ENCODE measurements at places on chromosomes 2 and 18.

DNA sequence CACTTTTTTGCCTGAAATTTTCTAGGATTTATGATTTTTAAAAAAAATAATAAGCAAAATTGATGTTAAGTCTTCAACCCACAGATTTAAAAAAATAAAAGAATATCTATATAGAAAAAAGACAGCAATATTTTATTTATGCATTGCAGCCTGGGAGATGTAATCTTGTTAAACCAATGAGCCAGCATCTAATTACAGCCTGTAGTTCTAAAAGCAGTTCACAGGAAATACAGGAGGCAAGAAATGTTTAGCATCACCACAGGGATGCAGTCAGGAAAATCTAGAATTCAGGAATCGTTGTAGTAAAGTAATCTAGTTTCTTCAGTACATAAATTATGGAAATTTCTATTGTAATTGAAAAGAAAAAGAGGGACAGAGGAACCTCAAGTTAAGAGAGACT, 17.2 kb downstream of the UGGT1 start:
- no peak for DNase-seq

DNA sequence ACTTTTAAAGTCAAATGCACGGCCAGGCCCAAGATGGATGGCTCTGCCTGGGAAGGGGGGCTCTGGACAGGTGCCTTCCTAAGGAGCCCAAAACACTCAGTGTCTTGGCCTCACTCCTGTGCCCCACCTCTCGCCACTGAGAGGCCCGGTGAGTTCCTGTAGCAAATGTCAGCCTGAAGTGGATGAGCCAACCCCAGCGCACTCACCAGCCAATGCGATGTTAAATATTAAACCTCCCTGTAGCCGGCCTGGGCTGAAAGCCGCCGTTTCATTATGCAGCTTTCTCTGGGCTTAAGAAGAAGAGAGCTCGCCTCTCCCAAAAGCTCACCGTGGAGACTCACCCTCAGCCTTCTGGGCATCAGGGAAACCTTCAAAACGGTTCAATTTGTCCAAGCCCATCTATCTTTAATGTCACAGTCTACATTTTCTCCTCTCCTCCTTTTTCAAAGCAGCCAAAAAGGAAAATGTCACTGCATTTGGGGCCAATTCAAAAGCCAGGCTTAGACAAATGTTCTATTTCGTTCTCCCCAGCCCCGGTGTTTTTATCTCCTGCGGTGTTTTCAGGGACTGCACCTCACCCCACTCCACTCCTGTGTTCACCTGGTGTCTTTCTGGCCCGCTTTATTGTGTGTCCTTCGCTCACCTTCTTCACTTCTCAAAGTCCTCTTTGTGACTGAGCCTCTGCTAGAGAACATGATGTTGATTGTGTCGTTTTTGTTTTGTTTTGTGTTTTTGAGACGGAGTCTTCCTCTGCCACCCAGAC, 124.0 kb downstream of the NRP2 start:
- no peak for DNase-seq

DNA sequence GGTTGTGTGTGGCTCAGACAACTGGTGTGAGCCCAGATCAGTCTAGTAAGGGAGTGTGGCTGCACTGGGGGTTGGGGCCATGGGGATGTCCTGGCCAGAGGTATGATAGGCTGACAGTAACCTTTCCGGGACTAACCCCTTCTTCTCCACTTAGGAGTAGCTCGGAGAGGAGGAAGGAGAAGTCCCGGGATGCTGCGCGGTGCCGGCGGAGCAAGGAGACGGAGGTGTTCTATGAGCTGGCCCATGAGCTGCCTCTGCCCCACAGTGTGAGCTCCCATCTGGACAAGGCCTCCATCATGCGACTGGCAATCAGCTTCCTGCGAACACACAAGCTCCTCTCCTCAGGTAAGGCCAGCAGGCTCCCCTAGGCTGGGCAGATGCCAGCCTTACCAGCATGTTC, 49.5 kb downstream of the EPAS1 start:
- no peak for DNase-seq

GRCh38 chr2:169172914-169173313, 103.6 kb downstream of the DHRS9 start:
- DNase-seq, result no peak

DNA sequence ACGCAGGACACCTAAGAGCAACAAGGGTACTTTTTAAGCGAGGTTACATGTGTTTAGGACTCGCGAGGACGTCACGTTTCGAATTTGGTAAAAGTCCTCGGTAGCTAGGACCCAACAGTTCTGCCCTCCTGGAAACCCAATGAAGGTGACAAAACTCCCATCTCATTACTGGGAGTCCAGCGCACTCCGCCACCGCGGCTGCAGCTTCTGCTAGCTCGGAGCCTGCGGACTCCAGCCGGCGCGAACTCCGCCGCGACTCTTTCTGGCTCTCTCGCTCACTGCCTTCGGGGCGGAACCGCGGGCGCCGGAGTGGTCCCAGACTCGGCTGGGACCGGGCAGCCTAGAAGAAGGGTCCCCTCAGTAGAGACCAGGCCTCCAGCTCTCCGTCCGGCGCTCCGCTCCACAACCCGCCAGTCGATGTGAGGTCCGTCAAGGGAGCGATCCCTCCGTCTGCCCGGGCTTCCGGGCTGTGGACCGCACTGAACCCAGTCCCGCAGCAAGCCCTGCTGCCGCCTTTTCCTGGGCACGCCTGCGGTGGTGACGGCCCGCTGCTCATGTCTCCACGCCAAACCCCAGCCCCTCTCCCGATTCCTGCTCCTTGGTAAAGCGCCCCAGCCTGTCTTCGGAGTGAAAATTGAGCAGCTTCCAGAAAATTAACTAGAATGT, 3.0 kb upstream of the OSR1 start:
- DNase-seq, result no peak

DNA sequence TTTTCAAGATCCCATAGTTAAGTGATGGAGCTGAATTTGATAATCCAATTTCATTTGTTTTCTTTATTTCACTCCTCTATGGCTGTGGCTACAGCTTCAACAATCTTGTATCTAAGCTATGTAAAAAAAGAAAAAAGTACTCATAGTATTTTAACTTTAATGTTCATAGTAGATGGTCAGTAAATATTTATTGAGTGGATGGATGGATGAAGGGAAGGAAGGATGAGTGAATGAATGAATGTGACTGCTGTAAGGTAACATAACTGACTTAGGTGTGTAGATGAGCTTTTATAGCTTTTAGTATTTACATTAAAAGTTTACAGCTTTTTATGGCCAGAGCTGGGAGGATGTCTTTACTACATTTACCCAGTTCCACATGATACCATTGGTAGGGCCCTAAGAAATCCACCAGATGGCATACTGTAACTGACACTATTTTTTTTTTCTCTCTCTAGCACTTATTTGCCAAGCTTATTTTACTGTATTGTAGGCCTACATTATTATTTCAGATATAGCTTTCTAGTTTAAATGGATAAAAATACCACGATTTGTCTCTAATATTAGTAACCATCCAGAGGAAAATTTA, 13.4 kb upstream of the HRH4 start:
- no peak for DNase-seq

DNA sequence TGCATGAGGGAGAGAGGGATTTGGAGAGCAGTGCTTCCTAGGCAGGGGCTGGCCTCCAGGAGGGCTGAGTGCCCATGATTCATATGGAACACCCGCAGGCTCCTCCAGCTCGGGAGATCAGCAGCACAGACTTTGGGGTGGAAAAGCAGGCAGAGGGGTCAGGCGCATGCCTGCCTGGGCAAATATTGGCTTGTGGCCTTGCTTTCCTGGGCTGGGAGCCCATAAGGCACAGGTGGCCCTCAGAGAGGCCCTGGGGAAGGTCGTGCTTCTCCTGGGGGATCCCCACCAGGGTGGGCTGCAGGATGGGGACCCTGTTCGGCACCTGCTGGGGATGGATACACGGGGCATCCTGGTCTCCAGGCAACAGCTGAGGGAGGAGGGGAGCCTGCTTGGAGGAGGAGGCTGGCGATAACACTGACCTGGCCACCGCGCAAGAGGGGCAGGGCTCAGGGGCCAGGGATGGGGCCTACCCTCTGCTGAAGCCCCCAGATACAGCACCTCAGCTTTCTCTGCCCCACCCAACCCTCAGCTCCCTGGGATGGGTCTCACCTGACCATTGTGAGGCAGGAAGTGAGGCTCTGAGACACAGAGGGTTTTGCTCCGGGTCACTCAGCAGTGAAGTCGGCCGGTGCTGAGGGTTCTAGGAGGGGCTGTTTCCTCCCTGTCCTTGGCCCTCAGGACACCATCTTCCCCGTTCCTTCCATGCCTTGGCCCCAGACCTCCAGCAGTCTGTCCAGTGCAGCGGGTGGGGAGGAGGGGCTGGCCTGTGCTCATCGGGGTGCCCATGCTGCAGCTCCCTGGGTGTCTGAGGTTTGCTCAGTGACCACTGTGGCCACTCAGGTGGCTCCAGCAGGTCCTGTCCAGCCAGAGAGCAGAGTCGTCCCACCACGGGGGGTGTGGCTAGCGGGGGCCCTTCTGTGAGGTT, 12.0 kb downstream of the AQP12A start:
- DNase-seq, result no peak

GRCh38 chr2:150030436-150031190, 443.0 kb upstream of the MMADHC start:
- DNase-seq, result no peak

DNA sequence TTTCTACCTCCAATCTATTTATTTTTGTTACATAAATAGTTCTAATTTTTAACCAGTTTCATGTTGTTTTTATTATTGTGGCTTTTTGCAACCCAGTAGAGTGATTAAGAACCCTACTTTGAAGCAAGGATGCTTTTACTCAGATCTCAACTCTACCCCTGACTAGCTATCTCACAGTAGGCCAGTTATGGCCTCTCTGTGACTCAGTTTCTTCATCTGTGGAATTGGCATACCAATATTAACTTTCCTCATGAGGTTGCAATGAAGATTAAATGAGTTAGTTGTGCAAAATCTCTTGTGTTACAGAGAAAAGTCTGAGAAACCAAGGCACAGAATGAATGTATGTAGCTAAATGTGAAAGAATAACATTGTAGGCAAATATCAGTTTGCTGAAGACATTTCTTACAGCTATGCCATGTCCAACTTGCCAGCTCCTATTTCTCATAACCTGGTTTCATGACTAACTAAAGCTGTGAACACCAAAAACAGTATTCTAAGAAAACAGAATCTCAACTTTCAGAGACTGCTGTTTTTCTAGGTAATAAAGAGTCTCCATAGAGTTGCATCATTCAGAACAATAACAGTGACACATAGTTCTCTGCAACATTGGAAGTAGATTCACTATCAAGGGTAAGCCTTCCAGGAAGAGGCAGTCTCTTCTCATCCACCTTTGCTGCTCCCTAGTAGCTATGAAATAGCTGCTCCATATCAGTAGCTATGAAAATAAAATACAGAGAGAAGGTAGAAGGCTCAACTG, 33.2 kb upstream of the CYTIP start:
- DNase-seq, result no peak

GRCh38 chr2:23594460-23594825, 209.5 kb downstream of the KLHL29 start:
- DNase-seq, result no peak

GRCh38 chr2:157875641-157876065, 477 bp downstream of the ACVR1 start:
- DNase-seq, result no peak

DNA sequence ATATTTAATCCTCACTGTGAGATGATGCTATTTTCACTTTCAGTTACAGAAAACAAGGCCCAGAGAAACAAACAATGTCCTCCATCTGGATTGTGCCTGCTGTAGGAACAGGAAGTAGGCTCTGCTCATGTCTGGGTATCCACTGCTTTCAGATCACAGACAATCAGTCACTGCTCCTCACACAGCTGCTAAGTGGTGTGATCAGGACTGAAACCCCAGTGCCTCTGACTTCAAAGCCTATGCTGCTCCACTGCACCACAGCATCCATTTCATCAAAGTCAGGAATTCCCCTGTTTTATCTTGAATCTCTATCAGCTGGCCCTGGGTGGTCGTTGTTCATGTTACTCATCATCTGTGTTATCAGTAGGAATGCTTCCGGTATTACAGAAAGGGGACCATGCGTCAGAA, 303.8 kb upstream of the TRIB2 start:
- DNase-seq, result no peak

GRCh38 chr18:39862341-39862740, 2092.7 kb upstream of the PIK3C3 start:
- DNase-seq, result no peak

DNA sequence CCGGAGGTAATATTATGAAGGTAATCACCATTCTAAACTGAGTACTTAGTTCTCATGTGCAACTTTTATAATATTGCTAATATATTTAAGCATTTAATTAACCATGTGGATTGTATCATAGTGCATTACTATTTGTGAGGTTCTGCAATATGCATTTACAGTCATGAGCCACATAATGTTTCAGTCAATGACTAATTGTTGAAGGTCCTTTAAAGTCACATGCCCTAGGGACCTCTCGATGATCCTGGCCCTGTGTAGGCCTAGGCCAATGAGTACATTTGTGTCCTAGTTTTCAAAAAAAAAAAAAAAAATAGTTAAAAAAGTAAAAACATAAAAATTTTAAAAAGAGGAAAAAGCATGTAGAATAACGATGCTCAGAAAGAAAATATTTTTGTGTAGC, 298.0 kb downstream of the DSEL start:
- no peak for DNase-seq

DNA sequence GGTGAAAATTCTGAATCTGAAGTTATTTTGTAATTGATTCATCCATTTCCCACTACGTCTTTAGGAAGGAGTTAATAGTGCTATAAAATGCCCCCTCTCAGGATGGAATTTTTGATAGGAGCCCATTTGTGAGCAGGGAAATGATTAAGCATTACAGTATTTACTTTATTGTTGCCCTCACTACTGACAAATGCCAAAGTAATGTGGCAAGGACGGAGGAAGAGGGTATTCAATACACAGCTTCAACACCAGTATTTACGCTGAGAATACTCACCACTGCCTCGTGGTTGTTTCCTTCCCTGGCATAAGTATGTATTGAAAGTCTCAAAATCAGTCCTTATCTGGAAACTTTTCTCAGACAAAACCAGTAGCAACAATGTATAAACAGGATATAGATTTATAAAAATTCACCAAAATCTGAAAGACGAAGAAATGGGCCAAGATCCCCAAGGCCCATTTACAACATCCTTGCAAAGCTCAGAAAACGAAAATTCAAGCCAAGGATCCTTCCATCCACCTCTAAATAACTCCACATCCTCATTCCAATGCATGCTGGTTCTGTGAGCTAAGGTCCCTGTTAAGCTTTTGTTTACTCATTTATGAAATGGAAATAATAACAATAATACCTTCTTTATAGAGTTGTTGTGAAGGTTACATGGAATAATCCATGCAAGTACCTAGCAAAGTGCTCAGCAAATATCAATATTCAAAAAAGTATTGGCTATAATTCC, 29.3 kb downstream of the FEZ2 start:
- no peak for DNase-seq

DNA sequence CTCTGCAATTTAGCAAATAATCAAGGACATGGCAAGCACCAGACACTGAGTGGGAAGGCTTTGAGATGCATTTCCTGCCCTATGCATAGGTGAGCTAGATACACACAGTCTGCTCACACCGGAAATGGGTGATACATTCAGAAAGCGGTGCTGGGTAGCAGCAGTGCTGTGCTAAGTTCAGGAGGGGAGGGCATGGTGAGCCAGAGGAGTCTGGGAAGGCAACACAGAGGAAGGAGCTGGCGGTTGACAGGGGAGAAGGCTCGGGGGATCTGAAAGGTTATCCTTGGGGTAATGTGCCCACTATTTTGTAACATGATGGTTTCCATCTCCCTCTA, 57.4 kb upstream of the EPAS1 start:
- DNase-seq, result peak; percentile 35

GRCh38 chr18:48945953-48946217, 4.9 kb downstream of the SMAD7 start:
- no peak for DNase-seq

GRCh38 chr18:11046140-11046539, 103.2 kb downstream of the PIEZO2 start:
- DNase-seq, result no peak

Measured in activated CD8-positive, alpha-beta memory T cell treated with anti-CD3 and anti-CD28 coated beads for 4 hours (primary cell).